ENCODE measurements at places on chromosomes 16 and 17.

- DNase-seq: no peak
Measured at GRCh38 chr17:62965174-62965685, 805 bp upstream of the TANC2 start.

GRCh38 chr17:36510636-36511035, 24.0 kb downstream of the MYO19 start:
- no peak for DNase-seq

- DNase-seq: no peak
Measured at GRCh38 chr16:13435873-13436474, 484.0 kb upstream of the ERCC4 start.

GRCh38 chr16:30665155-30665829, 7.1 kb downstream of the FBRS start:
- no peak for DNase-seq

GRCh38 chr16:58371841-58372240, 20.4 kb upstream of the GINS3 start:
- DNase-seq: no peak

DNA sequence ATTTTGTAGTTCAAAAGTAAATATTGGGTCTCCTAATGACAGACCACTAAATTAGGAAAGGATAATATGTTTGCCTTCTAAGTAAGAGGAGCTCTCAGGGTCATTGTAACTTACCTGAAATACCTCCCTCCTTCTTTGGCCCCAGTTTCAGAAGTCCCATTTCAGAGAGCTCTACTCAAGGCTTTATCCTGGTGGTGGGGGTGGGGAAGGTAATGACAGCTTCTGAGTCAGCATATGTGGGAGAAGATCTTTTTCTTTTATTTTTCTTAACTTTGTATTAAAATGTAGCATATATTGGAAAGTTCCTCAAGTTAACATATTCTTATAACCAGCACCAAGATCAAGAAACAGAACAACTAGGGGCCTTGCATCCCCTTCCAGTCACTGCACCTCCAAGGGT, 16.9 kb upstream of the GINS3 start:
- no peak for DNase-seq

DNA sequence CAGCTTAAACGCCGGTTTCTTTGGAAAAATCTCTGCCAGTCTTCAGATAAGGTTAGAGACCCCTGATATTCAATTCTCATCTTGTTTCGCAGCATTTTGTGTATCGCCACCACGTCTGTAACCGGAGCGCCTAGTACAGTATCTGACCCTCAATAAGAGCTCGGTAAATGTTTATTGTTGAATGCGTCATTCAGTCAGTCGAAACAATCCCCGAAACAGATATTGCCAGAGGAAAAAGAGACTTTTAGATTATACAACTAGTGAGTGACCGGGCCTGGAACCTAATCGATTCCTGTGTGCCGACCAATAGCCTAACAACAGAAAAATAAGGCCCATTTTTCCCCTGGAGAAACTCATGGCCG, 626 bp downstream of the PELP1 start:
- DNase-seq: no peak

GRCh38 chr17:82677353-82677925, 21.1 kb downstream of the RAB40B start:
- no peak for DNase-seq

DNA sequence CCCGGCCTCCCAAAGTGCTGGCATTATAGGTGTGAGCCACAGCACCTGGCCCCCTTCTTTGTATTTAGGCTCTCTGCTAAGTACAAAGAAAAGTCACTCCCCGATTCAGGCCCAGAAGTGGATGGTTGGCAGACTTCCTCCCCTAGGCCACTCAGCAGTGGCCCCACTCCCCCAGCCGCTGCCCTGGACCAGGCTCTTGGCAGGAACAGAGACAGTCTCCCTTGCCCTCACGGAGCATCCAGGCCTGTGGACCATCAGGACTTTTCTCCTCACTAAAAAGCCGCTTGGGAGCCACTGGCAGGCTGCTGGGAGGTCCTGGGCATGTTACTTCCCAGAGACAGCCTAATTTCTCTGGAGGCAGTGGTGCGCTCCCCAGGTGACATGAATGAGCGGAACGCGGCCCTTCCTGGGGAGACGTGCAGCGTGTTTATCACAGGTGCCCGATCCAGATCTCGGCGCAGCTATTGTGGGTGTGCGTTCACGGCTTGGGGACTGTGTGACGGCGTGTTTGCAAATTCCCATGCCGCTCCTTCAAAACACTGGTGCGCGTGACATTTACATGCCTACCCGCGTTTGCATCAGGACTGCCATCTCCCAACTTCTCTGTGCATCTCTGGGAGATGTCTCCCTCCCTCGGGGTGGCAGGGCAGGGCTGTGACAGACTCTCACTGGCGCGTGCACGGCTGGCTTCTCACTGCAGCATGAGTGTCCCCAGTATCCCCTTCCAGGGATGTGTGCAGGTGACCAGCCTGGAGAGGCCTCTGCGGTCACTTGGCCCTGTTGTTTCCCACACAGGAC, 16.6 kb downstream of the WSCD1 start:
- no peak for DNase-seq

DNA sequence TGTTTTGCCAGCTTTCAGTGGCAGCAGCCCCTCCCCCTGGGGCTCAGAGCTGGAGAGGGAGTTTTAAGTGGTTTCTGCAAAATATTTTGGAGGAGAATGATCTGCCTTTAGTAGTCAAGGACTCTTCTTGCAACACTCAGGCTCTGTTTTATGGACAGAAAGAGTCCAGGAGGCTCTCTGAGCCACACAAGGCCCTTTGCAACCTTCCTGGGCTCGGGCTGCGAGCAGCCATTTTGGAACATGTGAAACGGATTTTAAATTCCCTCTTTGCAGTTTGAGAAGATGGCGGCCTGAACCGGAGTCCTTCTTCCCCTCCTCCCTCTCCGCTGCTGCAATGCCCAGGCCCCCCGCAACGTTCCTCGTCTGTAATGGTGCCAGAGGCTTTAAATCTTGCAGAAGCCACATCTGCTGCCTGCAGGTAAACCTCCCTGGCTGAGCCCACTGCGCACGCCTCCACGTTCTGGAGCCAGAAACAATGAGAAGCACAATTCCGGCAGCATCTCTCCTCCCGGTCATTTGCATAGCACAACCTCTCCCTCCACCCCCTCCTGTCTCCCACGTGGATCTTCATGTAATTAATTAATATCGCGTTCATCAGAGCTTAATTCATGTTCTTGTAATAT, 386.1 kb downstream of the SEC14L1 start:
- DNase-seq: no peak

GRCh38 chr17:11720816-11721215, 122.5 kb downstream of the DNAH9 start:
- no peak for DNase-seq

DNA sequence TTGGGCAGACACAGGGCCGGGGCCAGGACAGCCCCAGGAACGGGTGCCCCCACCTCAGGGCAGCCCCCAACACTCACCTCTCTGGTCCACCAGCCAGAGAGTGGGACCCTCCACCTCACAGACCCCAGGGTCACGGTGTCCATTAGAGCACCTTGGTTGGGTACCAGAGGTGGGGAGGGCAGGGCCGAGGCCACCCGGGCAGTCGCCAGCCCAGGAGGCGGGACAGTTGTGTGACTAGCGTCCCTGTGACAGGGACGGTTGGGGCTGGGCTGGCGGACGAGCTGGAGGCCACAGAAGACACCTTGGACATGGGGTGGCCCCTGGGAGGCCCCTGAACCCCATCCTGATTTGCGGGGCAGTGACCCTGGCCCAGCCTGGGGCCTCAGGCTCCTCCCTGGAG, 11.7 kb upstream of the C1QTNF8 start:
- no peak for DNase-seq

GRCh38 chr16:15900901-15901500, 12.6 kb upstream of the CEP20 start:
- DNase-seq: no peak

GRCh38 chr16:15853021-15853420, 3.8 kb downstream of the MYH11 start:
- DNase-seq: no peak

DNA sequence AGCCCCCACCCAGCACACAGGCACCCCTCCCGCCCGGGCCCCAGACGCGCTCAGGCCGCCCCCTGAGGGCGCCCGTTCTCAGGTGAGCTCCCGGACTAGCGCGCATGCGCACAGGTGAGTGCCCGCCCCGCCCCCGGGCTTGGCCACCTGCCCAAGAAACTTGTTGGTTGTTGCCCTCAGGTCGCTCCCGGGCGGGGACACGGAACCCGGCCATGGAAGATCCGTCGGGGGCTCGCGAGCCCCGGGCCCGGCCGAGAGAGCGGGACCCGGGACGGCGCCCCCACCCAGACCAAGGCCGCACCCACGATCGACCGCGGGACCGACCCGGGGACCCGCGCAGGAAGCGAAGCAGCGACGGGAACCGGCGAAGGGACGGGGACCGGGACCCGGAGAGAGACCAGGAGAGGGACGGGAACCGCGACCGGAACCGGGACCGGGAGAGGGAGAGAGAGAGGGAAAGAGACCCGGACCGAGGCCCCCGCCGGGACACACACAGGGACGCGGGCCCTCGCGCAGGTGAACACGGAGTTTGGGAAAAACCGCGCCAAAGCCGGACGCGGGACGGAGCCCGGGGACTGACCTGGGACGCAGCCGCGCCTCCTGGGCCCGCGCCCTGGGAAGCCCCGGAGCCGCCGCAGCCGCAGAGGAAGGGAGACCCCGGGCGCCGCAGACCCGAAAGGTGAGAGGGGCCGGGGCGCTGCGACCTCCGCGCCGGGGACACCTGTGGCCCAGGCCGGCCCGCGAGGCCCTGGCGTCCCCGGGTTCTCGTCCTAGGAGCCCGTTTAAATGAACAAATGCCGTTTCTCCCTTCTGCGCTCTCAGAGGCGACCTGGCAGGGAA, at the start of gene MARVELD3:
Gene MARVELD3, plus strand, starts transcription at position 167 of the 840 bp plus-strand sequence. Its CDS starts 46 bp downstream, at position 213.
- no peak for DNase-seq

- no peak for DNase-seq
Measured at GRCh38 chr17:78411241-78411857, 32.9 kb downstream of the PGS1 start.
